Calu3 (cell line): ENCODE measurements at places on chromosomes 6 and 20.

DNA sequence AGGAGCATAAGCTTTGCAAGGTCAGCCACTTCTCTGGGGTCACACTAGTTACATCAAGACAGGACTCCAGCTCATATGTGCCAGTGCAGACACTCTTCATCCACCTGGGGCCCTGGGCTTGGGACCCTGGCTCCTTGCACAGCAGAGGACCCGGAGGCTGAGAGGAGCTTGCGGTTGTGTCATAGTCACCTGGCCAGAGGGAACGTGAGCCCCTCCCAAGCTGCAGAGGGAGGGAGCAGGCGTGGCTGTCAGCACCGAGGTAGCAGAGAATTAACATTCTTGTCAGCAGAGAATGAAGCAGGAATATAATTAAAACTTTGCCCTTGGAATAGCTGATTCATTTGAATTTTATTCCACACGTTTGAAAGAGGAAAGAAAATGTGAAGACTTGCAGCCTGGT, 36.8 kb downstream of the BCAS4 start:
- DNase-seq, result no peak

DNA sequence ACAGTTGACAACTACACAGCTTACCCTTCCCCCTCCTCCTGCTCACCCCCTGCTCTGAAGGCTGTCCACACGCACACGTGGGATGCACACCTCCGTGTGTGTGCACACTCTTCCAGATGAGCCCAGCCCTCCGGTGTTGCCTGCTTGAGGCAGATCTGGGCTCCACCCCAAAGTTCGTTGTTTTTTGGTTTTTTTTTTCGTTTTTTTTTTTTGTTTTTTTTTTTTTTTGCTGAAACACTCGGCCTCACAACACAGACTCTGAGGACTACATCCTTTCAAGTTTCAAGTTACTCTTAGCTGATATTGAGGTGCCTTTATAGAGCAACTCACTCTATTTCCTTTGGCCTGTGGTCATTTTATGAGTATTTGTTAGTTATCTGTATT, 88.2 kb downstream of the RREB1 start:
- no peak for DNase-seq

GRCh38 chr6:127914240-127914639, 13.4 kb upstream of the THEMIS start:
- no peak for DNase-seq

GRCh38 chr6:49004801-49005200, 458.3 kb downstream of the MMUT start:
- no peak for DNase-seq

DNA sequence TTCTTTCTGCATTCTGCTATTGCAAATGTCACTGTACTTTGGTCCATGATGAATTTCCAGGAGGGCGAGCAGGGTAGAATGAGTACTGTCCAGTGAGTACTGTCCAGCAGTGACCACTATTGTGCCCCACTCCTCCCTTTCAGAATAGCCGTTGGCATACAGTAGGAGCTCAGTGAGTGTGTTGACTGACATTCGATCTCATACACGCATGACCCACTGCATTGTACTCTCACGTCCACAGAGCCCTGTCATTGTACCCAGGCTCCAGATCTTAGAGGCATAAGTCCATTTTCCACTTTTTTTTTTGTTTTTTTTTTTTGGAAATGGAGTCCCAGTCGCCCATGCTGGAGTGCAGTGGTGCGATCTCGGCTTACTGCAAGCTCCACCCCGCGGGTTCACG, 8.2 kb downstream of the DYNLRB1 start:
- no peak for DNase-seq

- DNase-seq, result no peak
Measured at GRCh38 chr6:129195643-129196042, 312.7 kb downstream of the LAMA2 start.

DNA sequence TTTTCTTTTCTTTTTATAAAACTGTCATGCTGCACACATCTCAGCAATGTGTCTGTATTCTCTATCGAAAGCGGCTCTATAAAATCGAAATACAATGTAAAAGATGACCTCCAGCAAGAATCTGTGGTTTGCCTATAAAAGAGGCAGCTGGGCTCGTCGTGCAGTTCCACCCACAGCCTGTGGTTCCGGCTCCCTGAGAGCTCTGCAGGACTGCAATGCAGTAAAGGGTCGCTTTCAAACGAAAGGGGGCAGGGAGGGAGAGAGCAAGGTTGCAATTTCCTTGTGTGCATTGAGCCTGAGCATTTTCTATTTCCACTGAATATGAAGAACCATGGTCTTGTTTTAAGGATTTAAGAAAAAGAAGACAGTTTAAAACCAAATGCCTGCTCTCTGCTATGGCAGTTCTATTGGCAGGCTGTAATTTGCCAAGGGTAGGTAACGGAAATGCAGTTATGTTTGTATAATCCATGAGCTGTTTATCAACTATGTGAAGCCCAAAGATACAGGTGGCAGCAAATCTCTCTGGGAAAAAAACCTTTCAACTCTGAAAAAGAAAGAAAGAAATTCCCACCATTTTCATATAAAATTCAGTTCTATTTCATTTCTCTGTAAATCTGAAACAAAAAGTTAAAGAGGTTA, 236.5 kb downstream of the HACE1 start:
- peak; percentile 16 for DNase-seq
